RKO (cell line): ENCODE measurements at places on chromosomes 12 and 14.

GRCh38 chr12:16946704-16947103 lies 340.7 kb upstream of the LMO3 start:
- DNase-seq = no peak

DNA sequence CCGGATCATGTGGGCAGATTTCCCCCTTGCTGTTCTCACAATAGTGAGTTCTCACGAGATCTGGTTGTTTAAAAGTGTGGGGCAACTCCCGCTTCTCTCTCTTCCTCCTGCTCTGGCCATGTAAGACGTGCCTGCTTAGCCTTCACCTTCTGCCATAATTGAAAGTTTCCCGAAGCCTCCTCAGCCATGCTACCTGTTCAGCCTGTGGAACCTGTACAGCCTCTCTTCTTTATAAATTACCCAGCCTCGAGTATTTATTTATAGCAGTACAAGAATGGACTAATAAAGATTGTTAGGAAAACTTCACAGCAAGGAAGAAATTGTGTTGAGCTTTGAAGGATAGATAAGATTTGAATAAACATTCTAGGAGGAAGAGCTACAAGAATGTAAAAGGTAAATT lies 52.1 kb downstream of the KDM5A start:
- no peak for DNase-seq

DNA sequence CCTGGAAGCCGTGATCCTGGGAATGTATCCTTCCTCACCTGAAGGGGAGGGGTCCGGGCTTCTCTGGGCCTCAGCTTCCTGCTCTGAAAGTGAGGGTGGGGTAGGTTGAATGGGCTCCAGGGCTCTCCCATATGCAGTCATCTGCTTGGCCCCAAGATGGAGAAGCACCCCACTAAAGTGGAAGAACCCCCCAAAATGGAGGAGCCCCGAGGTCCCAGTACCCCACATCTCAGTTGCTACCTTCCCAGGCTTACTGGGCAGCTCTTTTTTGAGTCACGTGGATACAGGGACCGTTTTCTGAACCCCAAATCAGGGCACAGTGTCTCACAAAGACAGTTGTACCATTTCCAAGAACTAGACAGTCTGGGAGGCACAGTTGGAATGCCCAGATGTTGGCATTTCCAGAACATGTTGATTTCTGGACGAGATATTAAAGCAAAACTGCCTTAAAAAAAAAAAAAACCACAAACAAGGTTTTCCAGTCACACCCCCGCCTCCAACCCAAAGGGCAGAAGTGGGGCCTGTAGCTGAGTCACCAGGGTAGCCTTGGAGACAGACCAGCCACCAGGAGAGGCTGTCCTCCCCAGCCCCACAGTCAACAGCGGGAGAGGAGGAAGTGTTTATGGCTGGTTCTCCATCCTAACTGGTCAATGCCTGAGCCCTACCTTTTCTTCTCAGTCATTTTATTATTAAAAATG lies 12.1 kb downstream of the VASH1 start:
- no peak for DNase-seq

- DNase-seq = peak; percentile 34
These were observed 21.7 kb downstream of the TMBIM6 start for GRCh38 chr12:49763006-49763591.

GRCh38 chr12:10590966-10591365 lies 22.4 kb downstream of the MAGOHB start:
- no peak for DNase-seq

- no peak for DNase-seq
These were observed 68.0 kb downstream of the RNF34 start for GRCh38 chr12:121467638-121468498.

- DNase-seq = no peak
These were observed 63.7 kb downstream of the PUS7L start for GRCh38 chr12:43694879-43695278.
